ENCODE measurements at places on chromosomes 4 and X.

DNA sequence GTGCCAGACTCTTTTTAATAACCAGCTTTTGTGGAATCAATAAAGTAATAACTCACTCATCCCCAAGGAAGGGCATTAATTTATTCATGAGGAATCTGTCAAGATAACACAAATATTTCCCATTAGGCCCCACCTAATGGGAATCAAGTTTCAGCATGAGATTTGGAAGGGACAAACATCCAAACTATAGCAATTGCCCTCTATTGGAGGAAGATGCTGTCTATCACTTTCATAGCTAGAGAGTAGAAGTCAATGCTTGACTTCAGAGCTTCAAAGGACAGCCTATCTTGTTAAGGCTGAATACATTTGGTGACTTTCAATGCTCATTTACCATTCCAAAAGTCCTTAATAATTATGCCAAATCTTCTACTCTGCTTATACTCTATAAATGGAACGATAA is 84.9 kb upstream of the ATOH1 start:
- no peak for DNase-seq

GRCh38 chr4:168593399-168593798 is 96.5 kb downstream of the PALLD start:
- DNase-seq: no peak

DNA sequence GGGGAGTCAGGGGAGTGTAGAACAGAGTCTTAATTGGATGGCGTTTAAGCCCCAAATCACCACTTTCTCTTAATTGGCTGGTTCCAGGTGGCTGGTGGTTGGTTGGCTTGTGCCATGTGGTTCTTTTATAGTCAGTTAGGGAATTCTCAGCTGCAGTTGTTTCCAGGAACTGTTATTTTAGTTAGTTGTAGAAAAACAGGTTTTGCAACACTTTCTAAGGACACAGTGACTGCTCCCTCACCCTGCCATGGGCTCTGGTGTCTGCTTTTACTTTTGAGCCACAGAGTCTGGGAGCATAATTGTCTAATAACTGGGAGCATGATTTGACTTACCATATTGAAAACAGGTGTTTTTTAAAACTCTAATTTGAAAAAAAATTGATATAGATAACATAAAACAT is 75.8 kb upstream of the PCDH18 start:
- no peak for DNase-seq

DNA sequence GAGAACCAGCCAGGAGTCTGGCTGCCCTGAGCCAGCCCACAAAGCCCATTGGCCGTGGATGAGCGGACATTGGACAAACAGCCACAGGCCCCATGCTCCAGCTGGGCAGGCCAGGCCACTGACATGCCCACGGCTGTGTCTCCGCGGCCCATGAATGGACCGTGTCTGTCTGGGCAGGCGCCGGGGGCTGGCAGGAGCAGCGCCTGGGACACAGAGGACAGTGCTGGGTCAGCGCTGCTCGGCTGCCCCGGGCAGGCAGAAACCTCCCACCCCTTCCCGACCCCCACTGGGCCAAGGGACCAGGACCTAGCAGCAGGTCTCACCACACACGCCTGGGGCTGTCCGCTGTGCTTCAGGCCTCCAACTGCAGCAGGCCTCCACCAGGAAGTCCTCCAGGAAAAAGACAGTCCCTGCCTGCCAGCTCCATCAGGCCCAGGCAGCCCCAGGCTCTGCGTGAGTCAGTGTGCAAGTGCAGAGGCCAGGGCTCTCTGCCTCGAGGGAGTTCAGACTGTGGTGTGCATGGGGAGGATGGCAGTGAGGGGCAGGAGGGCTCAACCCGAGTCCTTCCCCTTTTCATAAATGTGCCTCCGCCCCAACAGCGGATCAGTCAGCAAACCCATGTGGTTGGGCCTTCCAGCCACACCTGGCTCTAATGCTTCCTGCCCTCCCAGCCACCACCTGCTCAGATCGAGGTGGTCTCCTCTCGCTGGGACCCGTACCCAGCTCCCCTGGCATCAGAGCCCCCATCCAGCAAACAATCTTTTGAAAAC is 17.2 kb upstream of the FGFR3 start:
- DNase-seq: no peak

- DNase-seq: no peak
These were observed 45.2 kb upstream of the DACH2 start for GRCh38 chrX:86103061-86103460.

DNA sequence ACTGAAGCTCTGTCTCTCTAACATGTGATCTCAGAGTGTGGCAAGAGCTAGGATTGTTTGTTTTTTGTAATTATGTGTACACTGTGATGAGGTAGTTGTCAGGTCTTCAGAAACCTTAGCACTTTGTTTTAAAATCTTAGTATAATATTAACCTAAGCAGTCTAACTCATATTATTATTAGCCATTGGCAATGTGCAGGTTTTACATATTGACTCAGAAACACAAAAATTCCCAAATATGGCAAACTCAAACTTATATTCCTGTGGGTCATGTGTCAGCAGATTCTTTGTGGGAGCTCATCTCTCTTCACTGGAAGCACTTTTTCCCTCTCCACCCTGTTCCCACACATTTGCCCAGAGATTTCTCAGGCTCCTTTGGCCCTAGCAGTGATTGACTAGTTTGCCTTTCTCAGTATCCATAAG is 8.2 kb upstream of the PWWP3B start:
- DNase-seq: no peak

- DNase-seq: no peak
These were observed 37.3 kb downstream of the SLIT2 start for GRCh38 chr4:20288846-20289512.

GRCh38 chr4:134544303-134544770 is 342.7 kb upstream of the PABPC4L start:
- no peak for DNase-seq

DNA sequence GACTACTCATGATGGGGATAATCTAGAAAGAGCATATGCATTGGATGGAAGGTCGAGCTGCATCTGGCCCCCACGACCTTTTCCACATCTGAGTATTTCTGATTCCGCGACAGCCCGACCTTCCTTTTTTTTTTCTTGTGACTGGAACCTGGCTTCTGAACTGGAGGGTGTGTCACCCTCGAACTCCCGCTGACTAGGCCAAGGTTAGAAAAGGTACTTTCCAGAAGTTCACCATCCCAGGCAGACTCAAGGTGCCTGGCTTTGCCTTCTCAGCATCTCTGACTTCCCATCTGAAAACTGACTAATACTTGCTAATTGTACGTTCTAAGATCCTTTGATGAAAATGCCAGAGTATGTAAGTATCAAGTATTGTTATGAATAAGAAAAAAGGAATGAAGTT is 49.3 kb upstream of the CD40LG start:
- peak; percentile 58 for DNase-seq

GRCh38 chr4:88134536-88135355 is 23.7 kb downstream of the ABCG2 start:
- no peak for DNase-seq

- no peak for DNase-seq
These were observed 344.5 kb upstream of the NR3C2 start for GRCh38 chr4:148786699-148787098.

DNA sequence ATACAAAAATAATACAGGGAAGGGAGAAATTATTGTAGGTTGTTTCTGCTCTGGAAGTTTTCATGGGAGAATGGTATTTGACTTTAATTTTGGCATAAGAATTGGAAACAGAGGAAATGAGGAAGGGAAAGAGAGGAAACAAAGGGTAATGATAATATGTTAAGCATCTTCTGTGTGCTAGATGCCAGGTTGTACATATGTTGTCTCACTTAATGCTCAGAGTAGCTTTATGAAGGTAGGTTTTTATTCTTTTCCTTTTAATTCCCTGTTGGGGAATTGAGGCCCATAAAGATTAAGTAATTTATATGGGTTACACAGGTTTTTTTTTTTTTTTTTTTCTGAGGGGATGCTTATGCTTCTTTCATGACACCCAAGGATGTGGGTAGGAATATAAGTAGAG is 19.2 kb downstream of the BLTP1 start:
- no peak for DNase-seq

DNA sequence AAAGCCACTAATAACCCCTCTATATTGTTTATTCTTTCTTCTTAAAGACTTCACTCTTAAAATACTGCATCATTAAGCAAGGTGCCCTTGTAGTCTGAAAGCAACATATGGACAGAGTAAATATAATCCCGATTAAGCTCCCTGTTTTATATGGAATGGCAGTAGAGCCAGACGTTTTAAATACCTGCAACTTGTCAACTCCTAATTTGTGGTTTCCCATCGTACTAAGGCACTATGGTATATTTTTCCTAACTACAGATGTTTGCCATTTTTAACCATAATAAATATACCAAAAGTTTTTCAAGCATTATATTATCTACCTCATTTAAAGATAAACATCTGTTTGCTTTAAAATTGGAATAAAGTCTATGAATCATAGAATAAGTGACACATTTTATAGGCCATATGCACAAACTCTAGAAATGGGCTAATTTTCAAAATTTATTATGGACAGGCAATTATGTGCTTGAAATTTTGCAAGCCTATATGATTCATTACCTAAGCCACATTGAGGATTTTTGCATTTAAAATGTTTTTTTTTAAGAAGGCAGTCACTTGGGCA is 194.6 kb downstream of the FRMPD4 start:
- no peak for DNase-seq

- DNase-seq: no peak
These were observed 3.2 kb upstream of the ENPEP start for GRCh38 chr4:110472583-110473329.

GRCh38 chrX:37697169-37697760 is 11.7 kb downstream of the XK start:
- no peak for DNase-seq

- no peak for DNase-seq
These were observed 183.7 kb downstream of the SPATA18 start for GRCh38 chr4:52234561-52235440.

- peak; percentile 87 for DNase-seq
These were observed 40.6 kb downstream of the HADH start for GRCh38 chr4:108030332-108030731.

DNA sequence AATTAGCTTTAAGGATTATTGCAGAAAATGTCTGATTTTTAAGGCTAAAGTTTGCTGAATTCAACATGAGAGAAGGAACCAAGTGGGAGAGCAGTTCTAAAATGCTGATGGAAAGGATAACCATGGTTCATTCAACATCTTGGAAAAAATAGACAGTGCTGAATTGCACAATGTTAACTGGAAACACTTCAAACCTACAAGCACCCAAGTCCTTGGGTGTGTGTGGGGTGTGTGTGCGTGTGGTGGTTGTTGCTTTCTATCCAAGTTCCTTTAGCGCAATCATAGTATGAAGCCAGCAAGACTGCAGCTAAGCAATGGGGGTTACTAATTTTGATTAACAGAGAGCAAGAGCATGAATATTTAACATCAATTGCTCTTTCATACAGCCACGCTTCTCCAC is 29.3 kb upstream of the SCOC start:
- no peak for DNase-seq

GRCh38 chr4:61246034-61246433 is 45.9 kb downstream of the ADGRL3 start:
- DNase-seq: no peak

DNA sequence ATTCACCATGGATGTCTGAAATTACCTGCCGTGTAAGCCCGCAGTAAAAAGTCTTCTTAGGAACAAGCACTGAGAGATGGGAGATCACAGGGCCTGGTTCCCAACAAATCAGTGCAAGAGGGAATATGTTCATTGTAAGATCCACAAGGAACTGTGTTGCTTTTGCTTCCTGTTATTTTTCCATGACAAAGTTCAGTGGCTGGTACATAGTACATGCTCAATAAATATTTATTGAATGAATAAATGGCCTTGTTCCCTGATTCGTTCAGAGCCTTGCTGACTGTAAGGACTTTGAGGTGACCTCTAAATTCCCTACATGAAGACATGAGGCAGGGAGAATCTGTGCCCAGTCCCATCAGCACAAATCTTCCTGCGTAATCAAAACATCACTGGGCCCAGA is 7.4 kb downstream of the TMEM31 start:
- DNase-seq: no peak

- DNase-seq: no peak
These were observed 310.5 kb downstream of the TENM3 start for GRCh38 chr4:182553653-182554052.

DNA sequence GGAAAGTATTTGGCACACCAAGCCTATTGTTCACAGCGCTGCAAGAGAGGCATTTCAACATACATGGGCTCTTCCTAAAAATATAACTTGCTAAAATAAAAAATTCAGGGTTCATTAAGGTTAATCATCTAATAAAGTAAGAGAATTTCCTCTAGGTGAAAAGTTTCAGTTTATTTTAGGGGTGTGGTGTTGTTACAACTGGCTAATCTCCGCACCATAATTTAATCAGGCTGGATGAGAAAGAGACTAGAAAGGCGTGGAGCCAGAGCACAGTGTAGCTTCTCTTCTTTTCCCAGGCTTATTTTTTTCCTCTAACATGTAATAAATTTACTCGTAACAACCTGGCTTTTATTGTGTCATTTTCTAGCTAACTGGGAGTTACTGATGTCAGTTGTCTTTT is 47.9 kb downstream of the FHL1 start:
- DNase-seq: no peak

GRCh38 chr4:3613967-3614730 is 81.9 kb upstream of the LRPAP1 start:
- no peak for DNase-seq

DNA sequence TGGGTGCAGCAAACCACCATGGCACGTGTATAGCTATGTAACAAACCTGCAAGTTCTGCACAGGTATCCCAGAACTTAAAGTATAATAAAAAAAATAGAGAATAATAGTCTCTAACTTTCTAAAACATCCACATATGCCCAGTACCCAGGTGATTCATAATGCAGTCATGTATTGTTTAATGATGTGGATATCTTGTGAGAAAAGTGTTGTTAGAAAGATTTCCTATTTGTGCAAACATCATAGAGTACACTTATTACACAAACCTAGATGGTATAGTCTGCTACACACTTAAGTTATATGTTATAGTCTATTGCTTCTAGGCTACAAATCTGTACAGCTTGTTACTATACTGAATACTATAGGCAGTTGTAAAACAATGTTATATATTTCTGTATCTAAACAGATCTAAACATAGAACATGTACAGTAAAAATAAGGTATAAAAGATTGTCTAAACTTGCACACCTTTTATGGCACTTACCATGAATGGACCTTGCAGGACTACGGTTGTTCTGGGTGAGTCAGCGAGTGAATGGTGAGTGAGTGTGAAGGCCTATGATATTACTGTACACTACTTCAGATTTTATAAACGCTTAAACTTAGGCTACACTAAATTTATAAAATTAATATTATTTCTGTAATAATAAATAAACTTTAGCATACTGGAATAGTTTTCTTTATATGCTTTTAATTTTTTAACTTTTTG is 232.2 kb upstream of the SLIT2 start:
- no peak for DNase-seq

GRCh38 chrX:43592597-43592996 is 63.5 kb upstream of the MAOA start:
- DNase-seq: no peak

- DNase-seq: peak; percentile 12
These were observed 111.2 kb downstream of the ELOVL6 start for GRCh38 chr4:110087070-110087708.

DNA sequence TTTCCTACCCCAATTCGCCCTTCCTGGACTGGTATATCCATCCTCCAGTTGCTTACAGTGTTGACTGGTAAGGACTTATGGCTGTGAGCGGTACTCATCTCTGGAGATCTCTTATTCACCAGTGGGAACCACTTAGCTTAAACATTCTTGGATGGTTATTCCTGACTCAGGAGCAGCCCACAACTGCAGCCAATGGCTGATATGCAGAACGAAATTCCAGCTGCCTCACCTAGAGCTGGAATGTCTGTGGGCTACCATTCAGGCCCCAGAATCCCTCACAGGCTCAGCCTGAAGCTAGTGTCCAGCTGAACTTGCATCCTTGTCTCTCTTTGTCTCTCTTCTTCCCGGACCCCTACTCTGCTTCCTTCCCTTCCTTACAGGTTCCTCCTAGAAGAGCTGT is 138.9 kb upstream of the SMIM31 start:
- no peak for DNase-seq
